ENCODE measurements at places on chromosomes 2 and 18. TPM values are rescaled to one million over a fixed set of nuclear protein-coding genes. Genes with fewer than 3 reads are reported as not detected.

GRCh38 chr2:62919041-62919440 lies 131.6 kb upstream of the OTX1 start:
- no peak for DNase-seq

DNA sequence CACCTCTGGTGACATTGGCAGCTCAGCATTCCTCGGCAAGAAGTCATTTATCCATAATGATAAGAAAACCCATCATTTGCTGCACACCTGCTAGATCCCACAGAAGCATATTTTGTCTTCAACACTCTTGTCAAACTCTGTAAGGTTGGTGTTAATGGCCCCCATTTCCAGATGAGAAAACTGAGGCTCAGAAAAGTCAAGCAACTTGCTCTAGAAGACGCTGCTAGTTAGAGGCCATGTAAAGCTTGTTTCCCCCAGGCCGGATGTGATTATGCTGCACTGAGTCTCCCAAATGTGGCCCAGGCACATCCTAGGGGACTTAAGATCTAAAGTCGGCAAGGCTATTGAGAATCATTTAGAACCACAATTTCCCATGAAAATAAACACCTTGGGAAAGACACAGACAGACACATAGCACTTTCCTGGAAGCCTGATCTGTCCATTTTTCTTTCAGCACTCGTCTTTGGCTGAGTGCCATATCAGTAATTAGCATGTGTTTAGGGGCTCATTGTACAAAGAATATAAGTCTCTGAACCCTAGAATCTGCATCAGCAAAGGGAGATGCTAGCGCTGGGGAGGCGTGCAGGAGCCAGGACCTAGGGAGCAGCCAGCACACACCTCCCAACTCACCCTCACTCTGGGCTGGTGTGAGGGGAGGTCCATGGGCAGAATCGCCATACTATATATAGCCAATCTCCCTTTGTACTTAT lies 39.3 kb downstream of the C1QL2 start:
- DNase-seq = no peak

- DNase-seq = peak; percentile 61
Measured at GRCh38 chr2:70029814-70030409, 57.4 kb upstream of the PCBP1 start.

DNA sequence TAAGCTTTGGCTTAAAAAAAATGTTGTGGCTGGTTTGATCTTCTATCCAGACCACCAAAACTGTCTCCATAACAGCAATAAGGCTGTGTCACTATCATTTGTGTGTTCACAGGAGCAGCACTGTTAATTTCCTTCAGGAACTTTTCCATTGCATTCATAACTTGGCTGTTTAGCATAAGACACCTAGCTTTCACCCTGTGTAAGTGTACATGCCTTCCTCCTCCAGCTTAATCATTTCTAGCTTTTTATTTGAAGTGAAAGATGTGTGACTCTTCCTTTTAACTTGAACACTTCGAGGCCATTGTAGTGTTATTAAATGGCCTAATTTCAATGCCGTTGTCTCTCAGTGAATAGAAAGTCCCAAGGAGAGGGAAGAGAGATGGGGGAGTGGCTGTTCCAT lies 352.9 kb upstream of the VWC2L start:
- no peak for DNase-seq

DNA sequence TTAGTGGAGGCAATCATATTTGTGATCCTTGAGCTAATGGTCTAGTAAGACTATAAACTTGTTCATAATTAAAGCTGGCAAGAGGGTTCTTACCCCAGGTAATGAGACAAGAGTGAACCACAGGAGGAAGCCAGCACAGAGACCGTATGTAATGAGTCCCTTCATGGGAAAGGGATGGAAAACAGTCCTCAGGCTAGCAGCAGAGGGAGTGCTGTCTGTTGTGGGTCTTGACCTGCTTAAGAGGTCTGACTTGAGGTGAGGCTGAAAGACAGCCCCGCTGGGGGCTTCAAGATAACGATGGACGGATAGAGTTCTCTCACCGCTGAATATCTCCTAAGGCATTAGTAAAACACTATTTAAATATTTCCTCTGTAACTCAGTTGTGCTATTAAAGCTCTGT lies 16.2 kb upstream of the POLE4 start:
- no peak for DNase-seq

DNA sequence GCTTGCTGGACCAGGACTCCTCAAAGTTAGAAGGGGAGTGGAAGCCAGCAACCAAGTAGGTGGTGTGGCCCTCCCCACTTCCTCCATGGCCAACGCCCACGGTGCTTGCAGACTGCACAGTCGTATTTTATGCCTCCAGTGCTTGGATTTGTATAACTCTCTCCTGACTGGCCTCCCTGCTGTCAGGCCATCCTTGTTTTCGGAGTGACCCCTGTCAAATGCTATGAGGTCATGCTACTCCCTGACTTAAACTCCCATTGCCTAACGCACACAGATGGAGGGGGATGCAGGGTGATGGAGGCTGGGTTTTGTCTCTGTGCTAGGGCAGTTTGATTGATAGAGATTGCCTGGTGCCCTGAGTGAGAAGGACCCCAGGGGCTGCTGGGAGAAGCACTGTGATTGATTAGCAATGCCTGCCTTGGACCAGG lies 36.1 kb downstream of the GLI2 start:
- DNase-seq = no peak

DNA sequence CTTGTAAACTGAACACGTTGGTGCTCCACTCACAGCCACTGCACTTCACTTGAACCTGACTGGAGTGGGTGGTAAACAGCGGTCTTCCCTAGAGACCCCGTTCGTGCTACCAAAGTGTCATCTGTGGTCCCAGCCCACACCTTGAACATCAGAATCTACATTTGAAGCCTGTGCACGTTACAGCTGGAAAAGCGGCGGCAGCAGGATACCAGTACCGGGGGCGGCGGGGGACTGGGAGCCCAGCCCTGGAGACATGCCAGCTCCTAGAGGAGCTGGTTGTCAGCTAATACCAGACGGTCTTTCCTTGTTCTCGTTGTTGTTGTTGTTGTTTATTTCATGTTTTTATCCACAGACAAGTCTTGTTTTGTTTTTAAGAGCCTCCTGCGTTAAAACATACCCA lies 156.7 kb downstream of the WDSUB1 start:
- DNase-seq = peak; percentile 66

- DNase-seq = no peak
Measured at GRCh38 chr2:21710496-21710895, 586.7 kb downstream of the TDRD15 start.

GRCh38 chr2:26487192-26487591 lies 9.3 kb upstream of the OTOF start:
- DNase-seq = no peak

DNA sequence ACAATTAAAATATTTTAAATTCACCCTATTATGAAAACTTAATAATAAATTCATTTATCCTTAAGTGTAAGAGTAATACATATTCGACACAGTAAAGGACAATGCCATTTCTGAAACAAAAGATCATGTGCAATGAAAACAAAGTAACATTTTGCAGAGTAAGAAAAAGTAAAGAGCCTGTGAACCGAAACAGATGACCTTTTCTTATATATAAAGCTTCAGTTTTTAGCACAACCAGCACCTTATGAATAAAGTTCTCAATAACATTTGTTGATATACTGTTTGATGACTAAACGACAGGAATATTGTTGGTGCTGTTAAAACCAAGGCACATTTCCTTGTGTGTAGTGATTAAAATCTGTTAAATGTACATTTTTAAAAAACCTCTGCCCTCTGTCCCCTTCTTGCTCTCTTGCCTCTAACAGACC lies 1.5 kb downstream of the PELI1 start:
- no peak for DNase-seq

- no peak for DNase-seq
Measured at GRCh38 chr2:62538756-62539155, 32.8 kb upstream of the TMEM17 start.

GRCh38 chr2:111707700-111708099 lies 176.3 kb downstream of the ANAPC1 start:
- no peak for DNase-seq

DNA sequence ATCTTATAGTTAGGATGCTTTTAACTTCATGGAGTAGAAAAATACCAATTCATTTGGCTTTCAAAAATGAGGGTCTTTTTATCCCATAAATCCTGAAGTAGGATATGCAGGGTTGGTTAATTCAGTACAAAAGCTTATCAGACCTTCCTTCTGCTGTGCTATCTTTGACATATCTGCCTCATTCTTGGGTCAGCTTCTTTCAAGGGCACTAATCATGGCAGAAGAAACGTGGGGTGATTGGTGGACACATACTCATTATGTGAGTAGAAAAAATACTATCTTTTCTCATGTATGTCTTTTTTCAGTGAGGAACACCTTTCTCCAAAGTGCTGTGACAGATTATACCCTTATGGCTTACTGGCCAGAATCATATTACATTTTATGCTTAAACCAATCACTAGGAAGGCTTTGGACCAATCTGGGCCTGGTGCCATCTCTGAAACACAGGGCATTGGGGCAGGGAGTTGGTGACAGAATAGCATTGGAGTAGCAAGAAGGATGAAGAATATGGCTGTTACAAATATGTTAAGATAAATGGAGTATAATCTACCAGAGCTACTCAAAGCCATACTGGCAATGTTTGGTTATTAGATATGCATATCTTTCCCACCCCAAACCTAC lies 10.1 kb downstream of the UGP2 start:
- DNase-seq = no peak

- DNase-seq = no peak
Measured at GRCh38 chr2:126644630-126645191, 11.2 kb upstream of the GYPC start.

DNA sequence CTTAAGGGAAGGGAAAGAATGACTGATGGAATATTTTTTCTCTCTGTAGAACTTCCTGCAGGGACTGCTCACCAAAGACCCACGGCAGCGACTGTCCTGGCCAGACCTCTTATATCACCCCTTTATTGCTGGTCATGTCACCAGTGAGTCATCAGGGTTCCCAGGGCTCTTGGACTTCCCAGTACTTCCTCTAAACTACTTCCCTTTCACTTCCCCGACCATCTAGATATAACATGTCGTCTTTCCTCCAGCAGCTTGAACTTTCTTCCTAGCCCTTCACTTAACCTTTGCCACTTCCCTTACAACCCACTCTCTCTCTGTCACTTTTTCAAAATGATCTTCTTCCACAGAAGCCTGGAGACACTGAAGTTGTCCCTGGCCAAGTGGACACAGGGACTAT lies 7.2 kb downstream of the STK36 start:
- DNase-seq = no peak

DNA sequence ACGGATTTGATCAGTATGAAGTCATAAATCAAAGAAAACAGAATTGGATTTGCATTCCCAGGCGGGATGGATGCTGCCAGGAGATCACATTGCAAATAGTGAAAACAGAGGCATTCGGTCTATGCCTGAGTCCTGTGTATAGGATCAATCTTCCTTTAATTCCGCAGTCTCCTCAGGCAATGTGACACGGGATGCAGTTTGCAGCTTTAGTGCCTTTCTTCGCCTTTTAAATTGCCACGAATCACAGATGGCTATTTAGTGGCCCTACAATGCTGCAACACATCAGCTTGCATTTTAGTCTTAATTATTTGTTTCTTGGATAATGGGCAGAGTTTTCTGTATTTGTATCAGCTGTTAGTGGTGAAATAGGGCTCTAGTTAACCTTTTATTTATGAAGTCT lies 6.8 kb downstream of the ADCYAP1 start:
- DNase-seq = no peak

DNA sequence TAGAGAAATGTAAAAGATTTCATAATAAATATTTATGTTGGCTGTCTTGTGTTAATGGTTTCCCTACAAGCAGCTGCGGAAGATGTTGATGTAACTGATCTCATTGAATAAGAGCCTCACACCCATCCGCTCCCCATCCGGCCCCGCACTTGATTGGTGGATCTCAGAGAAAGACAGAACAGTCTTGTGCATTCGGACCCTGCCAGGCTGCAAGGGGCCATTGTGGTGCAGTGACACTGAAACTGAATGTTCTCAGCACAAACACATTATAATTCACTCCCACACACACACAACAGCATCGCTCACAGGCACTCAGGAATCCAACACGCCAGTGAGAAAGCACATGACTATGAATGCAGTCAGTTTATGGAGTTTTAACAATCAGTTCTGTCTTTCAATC lies 47.8 kb downstream of the PRELID3A start:
- no peak for DNase-seq

GRCh38 chr2:102619414-102620319 lies at the start of gene SLC9A2:
Gene SLC9A2 (plus strand): TSS chr2:102619553. CDS start chr2:102619849, 296 bp downstream.
- DNase-seq = no peak

- DNase-seq = no peak
Measured at GRCh38 chr2:148279216-148279615, 258.3 kb downstream of the MBD5 start.

GRCh38 chr2:31263636-31264190 lies 29.8 kb downstream of the EHD3 start:
- DNase-seq = no peak

- no peak for DNase-seq
Measured at GRCh38 chr2:191863988-191864387, 17.1 kb upstream of the CAVIN2 start.

DNA sequence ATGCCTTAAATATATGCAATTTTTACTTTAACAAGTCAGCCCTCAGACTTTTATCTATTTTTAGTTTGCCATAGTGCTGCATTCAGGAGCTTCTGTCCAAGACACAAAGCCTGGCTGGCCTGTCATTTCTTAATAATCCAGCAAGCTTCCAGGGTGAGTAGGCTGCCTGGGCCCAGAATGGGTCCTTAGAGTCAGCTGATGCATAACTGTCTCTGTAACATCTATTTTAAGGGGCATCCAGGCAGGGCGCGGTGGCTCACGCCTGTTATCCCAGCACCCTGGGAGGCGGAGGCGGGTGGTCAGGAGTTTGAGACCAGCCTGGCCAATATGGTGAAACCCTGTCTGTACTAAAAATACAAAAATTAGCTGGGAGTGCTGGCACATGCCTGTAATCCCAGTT lies 11.8 kb upstream of the GNLY start:
- no peak for DNase-seq

DNA sequence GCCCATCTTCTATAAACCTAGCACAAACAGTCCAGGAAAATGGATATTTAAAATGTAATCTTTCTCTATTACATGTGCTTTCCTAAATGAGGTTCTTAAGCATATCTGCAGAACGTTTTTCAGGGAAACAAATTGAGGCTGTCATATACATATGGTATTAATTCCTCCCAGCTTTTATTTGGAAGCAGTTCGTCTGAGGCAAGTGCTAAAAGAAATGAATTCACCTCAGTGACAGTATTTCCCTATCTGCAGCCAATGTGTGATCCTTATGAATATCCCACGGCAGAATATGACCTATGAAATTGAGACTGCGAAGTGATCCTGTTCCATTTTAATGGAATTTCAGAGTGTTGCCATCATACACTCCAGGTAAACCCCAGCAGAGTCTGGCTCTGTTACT lies 7.1 kb downstream of the MYOM1 start:
- DNase-seq = no peak

DNA sequence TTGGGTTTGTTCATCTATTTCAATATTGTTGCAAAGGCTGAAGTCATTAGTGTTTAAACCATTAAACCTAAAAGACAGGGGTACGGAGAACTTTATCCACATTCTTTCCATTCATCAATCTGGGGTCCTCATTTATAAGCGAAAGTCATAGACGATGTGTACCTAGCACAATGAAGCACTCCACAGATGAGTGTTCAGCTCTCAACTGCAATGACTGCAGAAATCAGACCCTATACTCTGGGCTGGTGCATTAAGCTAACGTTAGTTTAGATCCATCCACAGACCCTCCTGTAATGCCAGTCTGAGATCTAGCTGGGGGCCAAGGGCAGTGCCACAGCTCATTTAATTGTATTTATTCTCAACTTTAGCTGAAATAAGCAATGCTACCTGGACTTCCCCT lies 155.2 kb downstream of the AFF3 start:
- no peak for DNase-seq

Gene ARHGAP15
- 5.4 TPM for total RNA-seq

Gene MPP4
- total RNA-seq = not detected

Gene IL36A
- total RNA-seq = not detected

Gene RBKS
- total RNA-seq = 4.2 TPM

Gene AOX1
- total RNA-seq = 4.1 TPM

Gene KIF3C
- total RNA-seq = 3.2 TPM

Gene TSN
- total RNA-seq = 32.8 TPM

Gene PSTPIP2
- 2.4 TPM for total RNA-seq
